ENCODE measurements at places on chromosomes 5 and 9.

GRCh38 chr5:179901462-179901861, 6.2 kb downstream of the TBC1D9B start:
- no peak overlapping the region for H3K4me3 ChIP-seq
- H3K27ac ChIP-seq, result no peak overlapping the region
- peaks cover 5% of the 10 kb centered on the region for H3K4me1 ChIP-seq
- DNase-seq, result no peak

- H3K4me3 ChIP-seq, result no peak overlapping the region
- peak; percentile 43 for DNase-seq
- H3K27ac ChIP-seq, result no peak overlapping the region
- H3K4me1 ChIP-seq, result peaks cover 27% of the 10 kb centered on the region
- H3K27me3 ChIP-seq, result no peaks in the 10 kb centered on the region
These were observed 199.4 kb downstream of the AUH start for GRCh38 chr9:91162311-91162710.

DNA sequence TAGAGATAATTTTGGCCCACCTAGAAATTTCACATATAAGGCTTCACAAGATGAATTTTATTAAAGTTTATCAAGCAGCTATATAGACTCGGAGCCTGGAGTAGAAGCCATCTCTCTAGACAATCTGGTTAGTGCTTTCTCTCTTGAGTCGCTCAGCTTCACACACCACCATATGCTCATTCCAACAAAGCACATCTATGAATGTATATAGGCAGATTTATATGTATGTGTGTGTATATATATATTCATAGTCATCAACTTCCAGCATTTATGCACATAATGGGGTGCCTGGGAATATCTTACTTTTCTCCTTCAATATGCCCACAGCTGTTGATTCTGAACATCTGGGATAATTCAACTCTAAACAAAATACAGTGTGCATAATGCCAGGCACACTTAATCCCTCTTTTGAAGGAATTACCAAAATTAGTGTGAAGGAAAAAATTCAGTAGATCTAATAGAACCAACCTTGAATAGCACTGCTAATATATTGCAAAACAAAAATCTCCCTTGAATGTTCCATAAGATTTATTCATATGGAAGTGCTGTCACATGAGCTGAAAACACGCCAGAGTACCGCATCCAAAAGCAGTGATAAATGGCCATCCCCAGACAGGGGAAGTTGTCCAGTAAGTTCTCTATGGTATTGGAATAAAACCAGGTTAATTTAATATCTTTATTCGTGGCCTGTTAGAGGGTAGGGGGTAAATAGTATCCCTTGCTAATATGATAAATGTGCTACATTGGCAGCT, 56.0 kb upstream of the MOCS2 start:
- H3K4me3 ChIP-seq, result no peak overlapping the region
- H3K4me1 ChIP-seq, result peaks cover 19% of the 10 kb centered on the region
- no peaks in the 10 kb centered on the region for H3K27me3 ChIP-seq
- no peaks in the 10 kb centered on the region for H3K36me3 ChIP-seq
- H3K27ac ChIP-seq, result no peak overlapping the region
- DNase-seq, result no peak

DNA sequence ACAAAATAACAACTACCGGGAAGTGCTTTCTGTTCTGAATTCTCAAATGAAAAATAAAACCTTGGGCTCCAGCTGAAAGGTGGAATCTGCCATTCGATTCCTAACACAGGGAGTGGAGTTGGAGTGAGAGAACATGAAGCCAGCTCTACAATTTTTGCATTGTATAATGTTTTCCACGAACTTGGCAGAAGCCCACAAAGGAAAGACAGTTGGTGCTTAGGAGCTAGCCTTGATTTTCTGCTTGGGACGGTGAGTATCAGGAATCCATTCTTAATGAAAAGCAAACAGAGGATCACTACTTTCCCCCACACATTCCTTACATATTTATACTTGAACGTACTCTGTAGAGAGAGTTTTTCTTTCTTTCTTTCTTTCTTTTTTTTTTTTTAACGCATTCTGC, 74.2 kb upstream of the FBXL7 start:
- peak; percentile 8 for DNase-seq
- H3K36me3 ChIP-seq, result no peaks in the 10 kb centered on the region
- H3K4me1 ChIP-seq, result no peaks in the 10 kb centered on the region
- H3K4me3 ChIP-seq, result no peak overlapping the region
- H3K27me3 ChIP-seq, result peaks cover 21% of the 10 kb centered on the region
- no peak overlapping the region for H3K27ac ChIP-seq

DNA sequence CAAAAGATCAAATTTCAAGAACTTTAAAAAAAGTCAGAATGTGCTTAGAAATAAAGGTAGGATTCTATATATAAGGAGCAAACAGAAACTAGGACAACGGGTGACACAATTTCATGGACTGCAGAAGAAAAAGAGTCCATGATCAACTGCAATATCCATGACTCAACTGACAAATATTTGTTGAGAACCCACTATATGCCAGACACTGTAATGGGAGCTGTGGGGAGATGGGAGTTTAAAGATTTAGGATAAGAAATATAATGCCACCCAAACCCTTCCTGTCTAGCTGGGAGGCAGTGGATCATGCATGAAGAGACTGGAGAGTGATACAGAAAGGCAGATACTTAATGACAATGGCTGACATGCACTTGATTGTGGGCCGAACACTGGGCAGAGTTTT, 27.6 kb upstream of the CCDC112 start:
- no peaks in the 10 kb centered on the region for H3K4me1 ChIP-seq
- H3K27ac ChIP-seq, result no peak overlapping the region
- DNase-seq, result peak; percentile 7
- H3K27me3 ChIP-seq, result no peaks in the 10 kb centered on the region

DNA sequence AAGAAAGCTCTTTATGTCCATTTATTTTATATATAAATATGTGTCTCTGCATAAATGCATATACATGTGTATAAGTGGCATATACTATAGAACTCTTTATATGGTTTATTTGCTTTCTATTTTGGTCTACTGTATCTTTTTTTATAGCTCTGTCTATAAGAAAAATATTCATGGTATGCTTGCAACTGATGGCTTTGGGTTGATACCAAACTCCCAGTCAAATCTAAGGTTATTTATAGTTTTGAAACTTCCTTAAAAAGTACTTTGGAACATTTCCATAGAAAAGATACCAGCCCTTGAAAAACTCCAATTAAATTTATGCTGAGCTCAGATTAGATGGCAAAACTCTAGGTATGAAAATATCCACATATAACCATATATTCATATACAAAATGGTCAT, 120.0 kb upstream of the KLF9 start:
- DNase-seq, result no peak
- H3K4me3 ChIP-seq, result no peak overlapping the region
- no peaks in the 10 kb centered on the region for H3K36me3 ChIP-seq
- H3K4me1 ChIP-seq, result peaks cover 18% of the 10 kb centered on the region

GRCh38 chr5:115084246-115084793, 85.4 kb downstream of the TRIM36 start:
- no peaks in the 10 kb centered on the region for H3K36me3 ChIP-seq
- H3K4me1 ChIP-seq, result no peaks in the 10 kb centered on the region
- no peak overlapping the region for H3K27ac ChIP-seq
- H3K4me3 ChIP-seq, result no peak overlapping the region

- H3K4me3 ChIP-seq, result no peak overlapping the region
These were observed 1503.4 kb upstream of the WWC1 start for GRCh38 chr5:166788050-166788449.

GRCh38 chr5:147445090-147445489, 64.8 kb downstream of the DPYSL3 start:
- H3K27me3 ChIP-seq, result no peaks in the 10 kb centered on the region
- no peak for DNase-seq
- no peak overlapping the region for H3K27ac ChIP-seq
- H3K4me1 ChIP-seq, result peaks cover 7% of the 10 kb centered on the region
- no peaks in the 10 kb centered on the region for H3K36me3 ChIP-seq

GRCh38 chr9:68541568-68541967, 885 bp upstream of the TMEM252 start:
- no peak for DNase-seq
- no peak overlapping the region for H3K27ac ChIP-seq
- no peaks in the 10 kb centered on the region for H3K36me3 ChIP-seq
- H3K4me1 ChIP-seq, result no peaks in the 10 kb centered on the region
- no peak overlapping the region for H3K4me3 ChIP-seq

DNA sequence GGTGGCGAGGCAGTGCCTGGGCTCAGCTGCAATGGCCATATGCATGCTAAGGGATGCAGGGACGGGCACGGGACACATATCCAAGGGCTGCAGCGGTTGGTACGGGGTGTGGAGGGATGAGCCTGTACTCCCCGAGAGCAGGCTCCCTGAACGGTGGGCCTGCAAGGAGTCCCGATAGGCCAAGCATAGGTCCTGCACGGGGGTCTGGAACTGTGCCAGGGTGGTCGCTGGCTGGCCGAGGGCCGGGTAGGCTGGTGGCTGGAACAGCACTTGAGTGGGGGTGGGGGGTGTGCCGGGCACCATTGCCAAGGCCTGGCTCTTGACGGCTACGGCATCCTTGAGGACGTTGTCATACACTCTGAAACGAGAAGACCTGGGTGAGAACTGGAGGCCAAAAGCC, 24.1 kb downstream of the FABP6 start:
- no peaks in the 10 kb centered on the region for H3K27me3 ChIP-seq
- DNase-seq, result no peak
- no peak overlapping the region for H3K4me3 ChIP-seq
- H3K27ac ChIP-seq, result no peak overlapping the region

- DNase-seq, result no peak
- H3K4me3 ChIP-seq, result no peak overlapping the region
- H3K27me3 ChIP-seq, result no peaks in the 10 kb centered on the region
These were observed 26.6 kb downstream of the POC5 start for GRCh38 chr5:75690669-75691068.

GRCh38 chr9:134314950-134315715, 11.1 kb upstream of the RXRA start:
- H3K36me3 ChIP-seq, result no peaks in the 10 kb centered on the region
- H3K27me3 ChIP-seq, result no peaks in the 10 kb centered on the region
- no peak overlapping the region for H3K27ac ChIP-seq
- DNase-seq, result no peak
- peaks cover 30% of the 10 kb centered on the region for H3K4me1 ChIP-seq
- no peak overlapping the region for H3K4me3 ChIP-seq

- DNase-seq, result peak; percentile 91
- H3K4me3 ChIP-seq, result peak overlapping the region; percentile 59
- no peaks in the 10 kb centered on the region for H3K36me3 ChIP-seq
These were observed 49.2 kb downstream of the EBF1 start for GRCh38 chr5:159050316-159051143.

GRCh38 chr9:38727497-38728001, 7.6 kb upstream of the FAM240B start:
- H3K27me3 ChIP-seq, result no peaks in the 10 kb centered on the region
- DNase-seq, result no peak
- no peak overlapping the region for H3K4me3 ChIP-seq
- H3K27ac ChIP-seq, result no peak overlapping the region

GRCh38 chr5:6603643-6604042, 29.2 kb downstream of the NSUN2 start:
- no peak overlapping the region for H3K27ac ChIP-seq
- no peaks in the 10 kb centered on the region for H3K4me1 ChIP-seq
- DNase-seq, result no peak
- no peaks in the 10 kb centered on the region for H3K27me3 ChIP-seq

DNA sequence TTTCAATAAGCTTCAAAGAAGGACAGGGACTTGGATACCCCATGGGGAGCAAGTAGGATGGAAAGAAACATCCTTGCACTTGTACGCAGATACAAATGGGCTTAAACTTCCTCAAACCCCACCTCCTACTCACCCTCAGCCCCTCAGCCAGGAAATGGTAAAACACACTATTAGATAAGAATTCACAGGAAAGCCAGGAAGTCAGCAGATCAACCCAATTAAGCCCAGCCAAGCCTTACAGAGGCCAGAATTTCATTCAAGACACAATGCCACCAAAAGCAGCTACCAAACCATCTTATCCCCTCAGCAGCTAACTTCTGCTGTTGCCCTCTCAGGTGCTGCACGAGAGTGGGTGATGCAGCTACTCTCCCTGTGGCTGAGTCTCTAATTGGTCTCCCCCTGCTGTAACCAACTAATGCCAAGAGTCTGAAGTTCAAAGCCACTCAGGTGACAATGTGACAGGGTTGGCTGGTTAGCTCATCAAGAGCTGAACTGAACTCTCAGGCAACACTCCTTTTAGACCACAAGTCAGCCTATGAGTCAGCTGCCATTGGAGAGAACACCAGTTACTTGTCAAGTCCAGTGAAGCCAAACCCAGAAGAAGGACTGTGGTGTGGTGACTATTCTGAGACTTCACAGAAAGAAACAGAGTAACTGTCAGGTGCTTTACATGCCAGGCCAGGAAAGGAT, 201.9 kb downstream of the ZNF608 start:
- H3K27ac ChIP-seq, result no peak overlapping the region
- peaks cover 15% of the 10 kb centered on the region for H3K27me3 ChIP-seq
- no peak overlapping the region for H3K4me3 ChIP-seq
- H3K36me3 ChIP-seq, result no peaks in the 10 kb centered on the region
- DNase-seq, result peak; percentile 32

DNA sequence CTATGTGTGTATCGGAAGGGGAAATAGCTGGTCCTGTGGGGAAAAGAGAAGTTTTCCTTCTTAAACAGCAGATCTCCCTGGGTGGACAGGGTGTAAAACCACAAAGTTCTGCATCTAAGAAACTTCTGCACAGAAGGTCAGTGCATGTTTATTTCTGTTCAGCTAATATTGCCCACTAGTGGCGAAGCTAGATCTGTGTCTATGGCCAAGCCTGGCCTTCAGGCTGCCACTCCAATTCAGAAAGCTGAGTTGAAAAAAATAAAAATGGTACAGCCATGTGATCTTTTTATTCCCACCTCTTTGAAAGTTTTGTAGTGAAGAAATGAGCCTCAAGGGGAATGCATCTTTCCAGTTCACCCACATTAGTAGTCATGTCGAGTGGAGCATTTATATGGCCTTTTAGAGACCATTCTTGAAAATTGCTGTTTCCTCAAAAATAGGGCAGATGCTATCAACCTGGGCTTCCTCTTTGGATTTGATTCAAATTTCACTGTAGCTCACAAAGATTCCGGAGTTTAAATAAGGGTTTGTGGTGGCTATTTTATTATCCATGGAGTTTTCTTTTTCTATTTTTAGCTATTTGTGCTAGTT, 488.0 kb downstream of the PRELID2 start:
- H3K36me3 ChIP-seq, result no peaks in the 10 kb centered on the region
- no peaks in the 10 kb centered on the region for H3K27me3 ChIP-seq
- peaks cover 27% of the 10 kb centered on the region for H3K4me1 ChIP-seq
- peak; percentile 75 for DNase-seq
- H3K27ac ChIP-seq, result no peak overlapping the region

Measured in GM23248 (cell line).